ENCODE measurements at places on chromosomes 3 and 15.

DNA sequence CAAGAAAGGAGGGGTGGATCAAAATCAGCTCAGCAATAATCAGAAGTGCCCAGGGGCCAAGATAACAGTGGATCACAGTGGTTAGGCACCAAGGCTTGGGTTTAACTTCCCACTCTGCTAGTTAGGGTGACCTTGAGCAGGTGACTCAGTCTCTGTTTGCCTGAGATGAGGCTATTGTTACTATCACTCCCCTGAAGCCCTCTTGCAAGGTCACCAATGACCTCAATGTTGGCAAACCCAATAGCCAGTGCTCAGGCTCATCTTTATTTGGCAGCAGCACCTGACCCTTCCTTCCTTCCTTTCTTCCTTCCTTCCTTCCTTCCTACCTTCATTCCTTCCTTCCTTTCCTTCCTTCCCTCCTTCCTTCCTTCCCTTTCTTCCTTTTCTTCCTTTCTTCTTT lies 102.4 kb upstream of the HACD2 start:
- no peak for DNase-seq

DNA sequence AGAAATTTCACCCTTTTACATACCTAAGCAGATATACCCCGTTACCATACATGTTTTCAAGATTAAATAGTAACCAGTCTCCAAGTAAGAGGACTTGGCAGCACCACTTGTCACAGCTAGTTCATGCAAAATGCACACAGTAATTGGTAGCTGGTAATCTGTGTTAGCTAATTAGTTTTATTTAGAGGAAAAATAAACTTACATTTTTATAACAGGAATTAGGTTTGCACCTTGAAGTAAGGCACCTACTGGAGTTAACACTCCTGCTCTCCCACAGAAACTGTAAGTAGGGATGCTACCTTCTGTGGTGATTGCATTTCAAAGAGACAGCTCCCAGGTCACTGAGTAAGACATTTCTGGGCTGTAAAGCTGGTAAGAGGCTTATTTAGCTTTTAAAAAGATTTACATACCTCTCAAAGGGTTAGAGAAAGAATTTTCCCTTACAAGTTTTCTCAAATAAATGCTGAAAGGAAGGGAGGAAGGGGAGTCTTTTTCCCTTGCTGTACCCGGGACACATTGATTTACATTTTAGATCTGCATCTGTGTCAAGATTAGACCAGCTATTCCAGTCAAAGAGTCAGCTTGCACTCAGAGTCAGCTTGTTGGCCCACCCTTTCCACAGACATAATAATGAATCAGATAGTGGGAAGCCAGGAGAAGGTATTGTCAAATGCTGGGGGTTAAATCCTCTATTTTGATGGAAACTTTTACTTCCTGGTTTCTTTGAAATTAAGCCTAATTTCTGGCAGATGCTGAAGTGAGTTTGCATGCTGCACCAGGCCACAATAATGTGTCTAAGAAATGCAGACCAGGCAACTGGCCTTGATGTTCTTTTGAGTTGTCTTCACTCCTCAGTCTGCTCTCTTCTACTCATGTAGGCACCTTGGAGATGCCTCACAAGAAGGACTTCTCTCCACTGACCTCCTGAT lies 77.6 kb upstream of the CHD2 start:
- DNase-seq, result no peak

DNA sequence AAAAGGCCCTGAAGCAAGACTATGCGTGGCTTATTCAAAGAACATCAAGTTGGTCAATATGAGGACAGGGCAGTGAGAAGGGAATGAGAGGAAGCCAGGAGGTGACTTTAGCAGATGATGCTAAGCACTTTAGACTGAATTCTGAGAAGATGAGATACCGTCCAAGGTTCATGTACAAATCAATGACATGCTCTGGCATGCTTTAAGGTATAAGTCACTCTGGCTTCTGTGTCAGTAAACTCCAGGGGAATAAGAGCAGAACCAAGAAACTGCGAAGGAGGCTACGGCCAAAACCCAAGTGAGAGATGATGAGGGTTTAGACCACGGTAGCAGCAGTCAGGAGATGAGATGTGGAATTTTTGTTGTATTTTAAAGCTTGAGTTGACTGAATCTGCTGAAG lies 8.9 kb upstream of the CCDC50 start:
- no peak for DNase-seq

GRCh38 chr3:41129731-41130130 lies 69.6 kb upstream of the CTNNB1 start:
- DNase-seq, result no peak

DNA sequence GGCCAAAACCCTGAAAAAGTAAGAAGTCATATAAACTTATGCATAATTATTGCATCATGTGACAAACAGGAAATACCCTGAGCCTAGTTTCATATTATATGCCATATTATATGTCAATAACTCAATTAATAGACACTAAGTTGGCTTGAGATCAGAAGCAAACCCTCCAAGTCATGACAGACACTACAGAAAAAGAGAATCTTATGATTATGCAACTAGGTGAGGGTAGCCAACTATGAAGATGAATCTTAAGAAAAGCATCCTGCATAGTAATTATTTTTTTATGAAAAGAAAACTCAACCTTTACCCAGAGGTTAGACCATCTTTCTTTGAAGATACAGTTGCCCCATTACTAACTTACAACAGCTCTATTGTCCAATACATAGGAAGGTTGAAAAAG lies 192.4 kb upstream of the VEPH1 start:
- DNase-seq, result no peak

GRCh38 chr3:140285380-140285779 lies 350.4 kb downstream of the CLSTN2 start:
- no peak for DNase-seq

DNA sequence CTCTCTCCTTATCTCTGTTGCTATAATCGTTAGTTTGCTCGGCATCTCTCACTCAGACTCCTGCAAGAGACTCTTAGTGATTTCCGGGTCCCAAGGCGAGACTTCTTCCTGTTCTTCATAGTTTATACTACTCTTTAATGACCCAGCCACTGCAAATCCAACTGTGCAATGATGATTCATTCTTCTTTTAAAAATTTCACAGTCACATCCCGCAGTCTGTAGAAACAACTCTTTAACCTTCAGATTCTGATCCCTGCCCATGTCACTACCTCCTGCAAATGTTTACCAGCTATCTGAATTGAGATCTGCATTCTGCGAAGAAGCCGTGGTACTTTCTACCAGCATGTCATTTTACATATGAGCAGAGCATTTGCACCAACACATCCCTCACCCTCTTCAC lies 2.8 kb upstream of the VGLL3 start:
- DNase-seq, result peak; percentile 81

DNA sequence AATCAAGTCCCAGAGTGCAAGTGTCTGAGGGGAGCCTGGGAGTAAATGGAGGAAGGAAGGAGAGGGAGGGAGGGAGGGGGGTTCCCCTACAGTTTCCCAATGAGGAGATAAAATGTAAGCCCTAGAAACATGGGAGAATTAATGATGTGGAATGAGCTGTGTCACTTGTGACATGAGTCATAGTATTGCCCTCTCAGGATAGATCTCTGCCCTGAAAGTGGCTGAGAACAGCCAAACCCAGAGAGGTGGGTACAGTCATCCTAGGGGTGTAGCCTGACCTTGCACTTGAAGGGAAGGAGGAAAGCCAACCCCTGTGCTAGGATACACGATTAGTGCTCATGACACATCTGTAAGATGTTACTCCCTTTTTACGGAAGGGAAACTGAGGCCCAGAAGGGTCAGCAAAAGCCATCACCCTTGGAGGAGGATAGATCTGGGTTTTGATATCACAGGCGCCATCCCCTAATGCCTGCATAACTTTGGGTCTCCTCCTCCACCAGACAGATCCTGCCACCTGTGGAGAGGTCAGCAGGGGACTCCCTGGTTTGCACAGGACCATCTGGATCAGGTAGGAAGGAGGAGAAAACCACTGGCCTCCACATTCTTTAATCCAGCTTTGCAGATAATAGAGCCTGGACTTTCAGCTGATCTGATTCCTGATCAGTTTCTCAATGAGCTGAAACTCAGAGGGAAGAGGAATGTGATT lies 23.1 kb upstream of the USP3 start:
- peak; percentile 65 for DNase-seq

- peak; percentile 66 for DNase-seq
Observed at GRCh38 chr3:88809993-88810392, 297.4 kb upstream of the EPHA3 start.

DNA sequence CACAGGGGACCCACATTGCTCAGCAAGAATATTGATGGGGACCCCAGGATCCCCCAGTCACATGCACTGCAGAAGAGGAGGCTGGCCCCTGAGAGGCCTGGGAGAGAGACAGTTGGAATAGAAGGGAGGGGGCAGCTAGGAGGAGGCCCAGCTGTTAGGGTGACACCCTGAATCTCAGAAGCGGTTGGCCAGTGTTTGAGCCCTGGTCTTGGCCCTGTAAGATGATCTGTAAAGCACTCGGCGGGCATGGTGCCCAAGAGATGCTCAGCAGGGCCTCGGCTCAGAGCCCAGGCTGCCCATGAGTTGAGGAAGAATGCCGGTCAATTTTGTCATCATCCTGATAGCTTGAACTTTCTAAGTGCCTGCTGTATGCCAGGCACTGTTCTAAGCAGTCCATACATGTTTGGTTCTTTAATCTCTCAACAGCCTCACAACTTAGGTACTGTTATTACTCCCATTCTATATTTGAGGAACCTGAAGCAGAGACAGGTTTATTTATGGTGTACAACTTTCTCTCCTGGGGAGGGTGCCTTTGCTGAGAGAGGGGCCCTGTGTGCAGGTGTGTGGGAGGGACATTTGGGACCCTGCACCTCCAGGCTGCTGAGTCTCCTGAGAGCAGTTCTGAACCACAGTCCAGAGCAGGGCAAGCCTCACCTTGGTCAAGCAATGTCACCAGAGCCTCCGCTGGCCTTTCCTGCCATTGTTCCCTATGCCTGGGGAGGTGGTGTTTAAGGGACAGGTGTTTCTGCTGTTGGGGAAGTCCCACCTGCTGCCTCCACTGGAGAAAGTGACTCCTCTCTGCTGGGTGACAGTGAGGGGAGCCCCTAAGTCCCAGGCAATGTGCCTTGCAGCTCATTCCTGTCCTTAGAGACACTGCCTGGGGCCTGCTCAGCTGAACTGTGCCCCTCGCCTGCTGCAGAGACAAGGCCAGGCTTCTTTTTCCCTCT lies 26.0 kb downstream of the SLC6A6 start:
- no peak for DNase-seq

DNA sequence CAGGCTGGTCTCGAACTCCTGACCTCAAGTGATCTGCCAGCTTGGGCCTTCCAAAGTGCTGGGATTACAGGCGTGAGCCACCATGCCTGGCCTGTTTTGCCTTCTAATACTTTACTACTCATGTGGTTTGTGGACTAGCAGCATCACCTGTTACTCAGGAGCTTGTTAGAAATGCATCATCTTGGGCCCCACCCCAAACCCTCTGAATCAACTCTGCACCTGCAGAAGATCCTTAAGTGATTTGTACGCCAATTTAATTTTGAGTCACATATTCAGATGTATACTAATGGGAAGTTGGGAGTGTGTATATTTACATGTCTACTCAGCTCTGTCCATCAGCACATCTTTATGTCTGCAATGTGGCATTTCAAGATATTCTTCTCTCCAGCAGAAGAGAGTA lies 6.1 kb downstream of the TBC1D21 start:
- DNase-seq, result no peak

GRCh38 chr3:153242896-153243295 lies 80.9 kb downstream of the RAP2B start:
- no peak for DNase-seq

DNA sequence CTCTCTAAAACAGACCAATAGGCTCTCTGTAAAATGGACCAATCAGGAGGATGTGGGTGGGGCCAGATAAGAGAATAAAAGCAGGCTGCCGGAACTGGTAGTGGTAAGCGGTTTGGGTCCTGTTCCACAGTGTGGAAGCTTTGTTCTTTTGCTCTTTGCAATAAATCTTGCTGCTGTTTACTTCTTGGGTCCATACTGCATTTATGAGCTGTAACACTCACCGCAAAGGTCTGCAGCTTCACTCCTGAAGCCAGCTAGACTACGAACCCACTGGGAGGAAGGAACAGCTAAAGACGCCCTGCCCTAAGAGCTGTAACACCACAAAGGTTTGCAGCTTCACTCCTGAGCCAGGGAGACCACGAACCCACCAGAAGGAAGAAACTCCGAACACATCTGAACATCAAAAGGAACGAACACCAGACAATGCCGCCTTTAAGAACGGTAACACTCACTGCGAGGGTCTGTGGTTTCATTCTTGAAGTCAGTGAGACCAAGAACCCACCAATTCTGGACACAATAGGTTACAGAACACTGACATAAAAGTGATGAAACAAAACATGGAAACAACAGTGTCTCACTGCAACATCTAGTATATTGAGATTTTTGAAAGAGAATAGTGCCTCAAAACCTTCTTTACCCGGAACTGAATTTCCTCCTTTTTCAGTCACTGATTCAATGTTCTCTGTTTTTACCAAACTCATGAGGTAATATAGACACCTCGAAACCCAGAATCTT lies 28.8 kb upstream of the PLSCR2 start:
- DNase-seq, result no peak

DNA sequence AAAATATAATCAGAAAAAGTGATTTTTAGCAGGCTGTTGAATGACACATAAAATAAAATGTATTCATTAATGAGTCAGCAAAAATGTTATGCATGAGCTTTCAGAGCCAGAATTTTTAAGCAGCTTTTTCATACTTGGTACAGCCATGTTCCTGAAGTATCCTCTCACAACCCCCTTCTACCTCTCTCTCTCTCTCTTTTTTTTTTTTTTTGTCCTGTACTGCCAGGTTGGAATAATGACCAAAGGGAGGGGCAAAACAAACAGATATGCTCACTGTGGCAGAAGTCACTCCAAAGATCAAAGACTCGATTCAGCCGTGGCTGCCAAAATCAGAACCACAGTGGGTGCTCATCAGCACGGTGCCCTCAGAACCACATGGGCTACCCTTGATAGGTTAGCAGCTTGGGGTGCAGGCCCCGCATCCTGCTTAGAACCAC lies 383.0 kb downstream of the ZBTB20 start:
- DNase-seq, result peak; percentile 44

- DNase-seq, result no peak
Observed at GRCh38 chr15:67331676-67332075, 77.1 kb downstream of the IQCH start.

DNA sequence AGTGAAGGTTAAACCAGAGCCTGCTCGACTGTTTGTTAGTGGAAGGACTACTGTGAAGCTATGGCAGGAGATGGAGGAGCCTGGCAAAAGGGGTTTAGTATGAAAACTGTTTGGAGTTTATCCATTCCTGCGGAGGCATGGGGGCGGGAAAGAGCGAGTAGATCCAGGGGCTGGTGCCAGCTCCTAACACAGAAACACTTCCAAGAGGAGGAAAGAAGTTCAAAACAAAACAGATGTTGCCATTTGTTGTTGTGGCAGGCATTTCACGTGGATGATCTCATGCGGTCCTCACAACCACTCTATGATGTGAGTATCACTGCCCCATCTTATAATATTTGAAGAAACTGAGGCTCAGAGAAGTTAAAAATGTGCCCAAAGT lies 30.7 kb upstream of the KY start:
- DNase-seq, result no peak

DNA sequence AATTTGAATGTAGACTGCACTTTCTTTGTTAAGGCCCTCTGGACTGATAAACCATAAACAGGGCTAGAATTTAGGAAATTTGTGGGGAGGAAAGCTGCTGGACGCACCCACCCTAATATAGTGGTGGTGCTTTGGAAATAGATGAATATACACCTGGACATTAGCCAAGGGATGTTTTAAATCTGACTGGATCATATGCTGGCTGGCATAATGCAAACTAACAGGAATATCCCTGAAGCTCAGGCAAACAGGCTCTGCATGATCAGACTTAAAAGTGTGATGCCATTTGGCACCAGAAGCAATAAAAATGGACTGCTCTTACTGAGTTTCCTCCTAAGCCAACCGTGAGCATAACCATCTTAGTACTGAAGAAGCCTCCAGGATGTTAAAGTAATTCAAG lies 465.8 kb upstream of the ROBO1 start:
- DNase-seq, result no peak

GRCh38 chr15:45197512-45197911 lies 9.7 kb upstream of the SHF start:
- no peak for DNase-seq

All from fibroblast of skin of back (primary cell).